CD4-positive, alpha-beta T cell treated with Interleukin-2 at 100 ng/mL for 4 hours (primary cell): ENCODE measurements at places on chromosomes 11 and 22.
A peak's percentile ranks its signal among the peaks of the same experiment; 100 is the strongest.

- no peak for DNase-seq
These were observed 105.6 kb downstream of the PKNOX2 start for GRCh38 chr11:125270106-125270505.

DNA sequence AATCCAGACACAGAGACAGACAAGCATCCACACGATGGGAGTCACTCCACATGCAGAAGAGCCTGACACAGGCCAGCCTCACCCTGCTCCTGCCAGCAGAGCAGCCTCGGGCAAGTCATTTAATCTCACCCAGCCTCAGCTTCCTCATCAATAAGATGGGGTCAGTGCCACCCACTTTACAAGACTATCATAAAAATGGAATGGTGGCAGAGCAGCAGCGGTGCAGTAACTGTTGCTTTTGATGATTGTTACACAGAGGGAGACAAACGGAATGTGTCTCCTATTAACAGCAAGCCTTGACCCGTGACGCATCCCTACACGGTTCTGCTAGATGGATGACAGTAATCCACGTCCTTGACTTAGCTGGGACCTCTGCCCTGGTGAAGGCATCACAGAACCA is 26.0 kb upstream of the ARFGAP3 start:
- no peak for DNase-seq

DNA sequence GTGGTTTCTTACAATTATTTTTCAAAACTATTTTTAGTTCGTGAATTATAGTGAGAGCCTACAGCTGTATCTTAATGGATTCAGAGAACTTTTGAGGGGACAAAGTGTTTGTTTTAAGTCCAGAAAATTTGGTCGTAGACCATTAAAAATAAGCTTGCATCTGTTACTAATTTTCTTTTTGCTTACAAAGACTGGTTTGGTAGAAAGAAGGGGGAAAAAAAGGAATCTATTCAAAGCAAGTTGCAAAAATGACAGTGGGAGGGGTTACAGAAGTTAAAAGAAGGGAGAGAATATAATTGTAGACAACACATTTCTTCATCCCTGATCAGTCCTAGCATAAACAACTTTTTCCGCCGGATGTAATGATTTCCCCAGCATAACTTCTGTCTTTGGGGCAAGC is 72.1 kb downstream of the AMOTL1 start:
- DNase-seq: no peak

DNA sequence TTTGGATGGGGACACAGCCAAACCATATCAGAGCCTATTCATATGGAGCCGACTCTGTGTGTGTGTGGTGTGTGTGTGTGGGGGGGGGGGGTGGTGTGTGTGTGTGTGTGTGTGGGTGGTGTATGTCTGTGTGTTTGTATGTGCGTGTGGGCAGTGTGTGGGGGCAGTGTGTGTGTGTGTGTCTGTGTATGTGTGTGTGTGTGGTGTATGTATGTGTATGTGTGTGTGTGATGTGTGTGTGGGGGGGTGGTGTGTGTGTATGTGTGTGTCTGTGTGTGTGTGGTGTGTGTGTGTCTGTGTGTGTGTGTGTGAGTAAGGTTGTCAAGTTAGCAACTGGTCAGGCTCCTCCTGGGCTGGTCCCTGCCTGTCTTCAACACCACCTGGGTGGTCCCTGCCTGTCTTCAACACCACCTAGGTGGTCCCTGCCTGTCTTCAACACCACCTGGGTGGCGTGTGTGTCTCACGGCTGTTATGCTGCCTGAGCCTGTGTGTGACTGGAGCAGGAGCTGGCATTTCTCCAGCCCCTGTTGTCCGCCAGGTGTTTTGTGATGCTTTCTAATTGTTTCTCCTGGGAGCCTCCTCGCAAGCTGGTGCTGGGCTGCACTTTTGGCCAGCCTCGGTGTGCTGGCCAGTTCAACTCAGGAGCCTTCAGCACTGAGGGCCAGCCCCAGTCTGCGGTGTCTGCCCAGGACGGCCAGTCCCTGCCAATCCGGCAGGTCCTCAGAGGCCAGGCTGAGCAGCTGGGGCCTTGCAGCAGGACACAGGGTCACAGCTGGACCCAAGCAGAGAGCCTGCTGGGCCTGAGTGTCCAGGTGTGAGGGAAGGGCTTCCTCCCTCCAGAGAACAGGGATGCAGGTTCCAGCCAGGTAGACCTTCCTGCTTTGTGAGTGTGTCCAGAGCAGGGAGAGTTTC is 21.5 kb upstream of the PVALB start:
- DNase-seq: no peak

- DNase-seq: no peak
These were observed 5.0 kb downstream of the PRDX5 start for GRCh38 chr11:64322925-64323260.

DNA sequence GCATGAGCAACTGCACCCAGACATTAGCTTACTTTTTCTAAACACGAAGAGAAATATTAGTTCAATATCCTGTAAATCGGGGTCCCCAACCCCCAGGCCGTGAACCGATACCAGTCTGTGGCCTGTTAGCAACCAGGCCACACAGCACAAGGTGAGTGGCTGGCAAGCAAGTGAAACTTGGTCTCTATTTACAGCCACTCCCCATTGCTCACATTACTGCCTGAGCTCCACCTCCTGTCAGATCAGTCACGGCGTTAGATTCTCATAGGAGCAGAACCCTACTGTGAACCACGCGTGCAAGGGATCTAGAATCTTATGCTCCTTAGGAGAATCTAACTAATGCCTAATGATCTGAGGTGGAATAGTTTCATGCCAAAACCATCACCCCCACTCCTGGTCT is 27.8 kb upstream of the DEPDC7 start:
- no peak for DNase-seq

GRCh38 chr11:120363436-120363835 is 27.2 kb downstream of the ARHGEF12 start:
- DNase-seq: no peak

DNA sequence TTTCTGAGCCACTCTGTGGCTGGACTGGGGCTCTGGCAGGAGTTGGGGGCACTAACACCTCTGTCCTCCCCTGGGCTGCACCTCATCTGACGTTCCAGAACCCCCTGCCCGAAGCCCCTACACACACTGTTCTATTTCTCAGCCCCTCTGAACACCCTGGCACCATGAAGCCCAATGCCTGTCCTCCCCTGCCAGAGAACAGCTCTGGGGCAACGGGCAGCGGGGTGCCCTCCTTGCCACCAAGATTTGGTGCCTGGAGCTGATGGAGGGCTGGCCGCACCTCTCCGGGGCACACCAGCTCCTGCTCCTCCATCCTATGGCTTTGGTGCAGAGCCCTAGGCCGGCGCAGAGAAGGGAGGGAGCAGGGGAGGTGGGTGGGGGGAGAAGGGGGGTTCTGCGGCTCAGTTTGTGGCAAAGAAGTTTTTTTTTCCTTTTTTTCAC is 16.3 kb downstream of the DUSP8 start:
- no peak for DNase-seq

DNA sequence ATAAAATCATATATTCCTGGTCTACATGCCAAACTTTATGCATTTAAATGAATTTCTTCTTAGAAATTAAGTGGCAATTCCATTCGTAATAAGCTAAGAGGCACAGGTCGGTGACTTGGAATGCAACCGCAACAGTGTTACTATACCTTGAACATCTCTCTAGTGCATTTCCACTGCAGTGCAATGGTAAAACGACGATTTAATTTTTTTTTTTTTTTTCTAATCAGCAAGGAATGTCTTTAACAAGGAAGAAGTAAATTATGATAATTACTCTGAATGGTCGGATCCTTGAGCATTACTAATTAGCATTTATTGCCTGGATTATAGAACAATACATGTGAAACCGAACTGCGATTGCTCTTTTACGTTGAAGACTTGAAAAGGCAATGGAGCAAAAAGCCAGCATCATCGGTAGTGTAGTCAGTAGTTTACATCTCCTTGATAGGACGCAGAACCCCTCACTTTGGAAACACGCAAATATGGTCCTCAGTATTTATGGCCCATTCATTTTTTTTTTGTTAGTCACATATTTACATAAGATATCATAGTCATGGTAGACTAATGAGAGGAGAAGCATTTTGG is 20.2 kb downstream of the BLID start:
- DNase-seq: no peak

- DNase-seq: no peak
These were observed 69.7 kb downstream of the NELL1 start for GRCh38 chr11:20739107-20739506.

GRCh38 chr22:37233751-37234631 is 10.1 kb downstream of the RAC2 start:
- no peak for DNase-seq

DNA sequence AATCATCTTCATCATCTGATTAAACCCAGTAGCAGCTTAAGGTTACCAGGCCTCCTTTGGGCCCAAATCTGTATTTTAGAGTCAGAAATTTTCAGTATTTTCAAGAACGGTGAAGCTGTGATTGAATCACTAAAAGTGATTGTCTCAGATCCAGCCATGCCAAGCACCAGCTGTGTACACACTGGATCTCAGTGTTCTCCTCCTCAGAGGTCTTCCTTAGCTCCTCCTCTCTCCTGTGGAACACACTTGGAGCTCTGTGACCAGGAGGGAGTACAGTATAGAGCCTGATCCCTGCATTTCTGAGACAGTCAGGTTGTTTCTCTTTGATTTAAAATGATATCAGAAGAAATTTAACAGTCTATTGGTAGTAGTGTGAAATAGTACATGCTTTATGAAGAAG is 401.1 kb downstream of the NTM start:
- no peak for DNase-seq

DNA sequence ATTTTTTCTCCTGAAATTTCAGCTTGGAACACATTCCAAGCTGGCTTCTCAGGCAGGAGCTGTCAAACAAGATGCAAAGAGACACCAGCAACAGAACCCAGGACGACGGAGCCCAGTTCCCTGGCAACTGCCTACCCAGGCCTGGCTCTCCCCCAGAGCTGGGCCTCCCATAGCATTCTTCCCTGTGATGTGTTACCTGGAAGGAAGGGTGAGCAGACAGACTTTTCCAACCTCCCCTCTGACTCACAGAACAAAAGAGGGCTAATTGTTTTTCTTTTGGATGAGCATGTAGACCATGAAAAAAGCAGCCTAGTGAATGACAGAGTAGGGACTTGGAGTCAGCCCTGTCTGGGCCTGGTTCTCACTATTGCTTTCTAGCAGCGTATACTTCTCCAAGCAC is 55.3 kb upstream of the BMAL1 start:
- no peak for DNase-seq

DNA sequence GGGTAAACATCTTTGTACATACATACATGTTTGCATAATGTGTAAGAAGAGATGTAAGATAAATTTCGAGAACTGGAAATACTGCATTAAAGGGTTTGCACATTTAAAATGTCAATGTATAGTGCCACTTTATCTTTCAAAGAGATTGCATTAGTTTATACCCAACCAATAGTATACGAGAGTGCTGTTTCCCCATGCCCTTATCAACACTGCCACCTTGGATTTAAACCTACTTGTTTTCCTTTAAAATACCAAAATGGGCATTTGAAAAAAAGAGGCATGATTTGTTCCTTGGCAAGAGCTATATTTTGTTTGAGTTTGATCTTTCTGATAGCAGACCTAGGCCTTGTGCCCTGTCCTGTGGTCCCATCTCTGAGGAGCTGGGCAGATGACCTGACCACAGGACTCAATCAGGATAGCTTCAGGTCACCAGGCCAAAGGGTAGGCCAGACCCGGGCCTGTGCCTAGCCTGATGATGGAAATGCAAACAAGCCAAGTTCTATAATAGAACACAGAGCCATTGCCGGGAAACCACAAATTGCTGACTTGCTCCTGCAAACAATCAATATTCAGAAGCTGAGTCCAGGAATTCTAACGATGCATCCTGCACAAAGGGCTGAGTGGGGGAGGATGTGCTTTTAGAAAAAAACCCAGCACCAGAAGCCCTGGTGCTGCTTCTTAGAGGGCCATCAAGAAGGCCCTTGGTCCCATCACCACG is 16.9 kb upstream of the ALG8 start:
- DNase-seq: no peak

DNA sequence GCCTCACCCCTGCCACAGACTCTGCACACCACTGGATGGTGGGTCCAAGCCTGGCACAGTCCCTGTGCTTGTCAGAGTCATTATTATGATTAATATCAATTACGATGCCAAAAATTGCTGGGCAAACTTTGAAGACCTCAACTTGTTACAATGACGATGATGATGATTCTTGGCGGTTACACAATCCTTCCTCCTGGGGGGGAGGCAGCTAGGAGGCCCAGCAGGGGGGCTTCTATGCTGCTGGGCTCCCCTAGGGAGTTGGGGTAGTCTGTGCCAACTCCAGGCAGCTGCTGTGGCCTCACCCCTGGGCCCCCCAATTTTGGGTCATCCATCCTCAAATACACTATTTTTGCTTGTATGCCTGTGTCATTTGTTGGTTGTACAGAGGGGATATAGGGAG is 12.0 kb downstream of the SLC35E4 start:
- no peak for DNase-seq

GRCh38 chr22:46116491-46116958 is 33.8 kb upstream of the PPARA start:
- DNase-seq: peak; percentile 85

DNA sequence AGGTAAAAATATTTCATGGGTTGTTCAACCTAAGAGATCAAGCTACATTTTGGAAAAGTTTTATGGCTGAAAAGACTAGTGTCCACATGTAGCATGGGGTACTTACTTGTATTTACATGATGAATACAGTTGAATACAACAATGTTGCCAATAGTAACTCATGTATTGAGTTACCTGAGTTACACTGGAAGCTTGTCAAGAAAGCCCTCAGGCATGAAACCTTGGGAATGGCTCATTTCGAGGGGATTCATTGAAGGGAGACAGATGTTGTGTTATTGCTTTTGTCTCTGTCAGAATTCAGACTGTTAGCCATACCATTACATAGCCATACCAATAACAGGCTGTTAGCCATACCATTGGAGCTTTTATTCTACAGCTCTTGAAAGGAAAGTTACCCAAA is 9.2 kb downstream of the OR51F2 start:
- DNase-seq: no peak

DNA sequence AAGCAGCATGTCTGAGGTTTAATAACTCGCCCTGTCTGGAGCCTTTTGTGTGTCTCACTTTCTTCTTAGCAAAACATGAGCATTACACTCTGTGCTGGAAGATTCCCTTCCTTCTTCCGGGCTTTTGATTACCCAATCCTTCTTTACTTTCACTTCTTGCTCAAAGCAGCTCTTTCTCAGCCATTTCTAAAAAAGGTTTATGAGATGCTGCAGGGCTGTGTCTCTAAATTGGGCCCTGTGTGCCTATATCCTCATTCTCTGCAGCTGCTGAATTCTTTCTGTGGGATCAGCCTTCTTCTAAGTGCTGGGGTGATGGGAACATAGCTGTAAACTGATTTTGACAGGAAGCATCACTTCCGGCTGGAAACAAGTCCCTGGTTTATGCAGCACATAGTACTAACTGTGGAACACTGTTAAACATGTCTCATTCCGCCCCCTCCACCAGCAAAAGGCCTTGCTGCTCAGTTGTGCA is 71.8 kb downstream of the PIWIL4 start:
- no peak for DNase-seq
